ENCODE measurements at places on chromosomes 3 and 15.

DNA sequence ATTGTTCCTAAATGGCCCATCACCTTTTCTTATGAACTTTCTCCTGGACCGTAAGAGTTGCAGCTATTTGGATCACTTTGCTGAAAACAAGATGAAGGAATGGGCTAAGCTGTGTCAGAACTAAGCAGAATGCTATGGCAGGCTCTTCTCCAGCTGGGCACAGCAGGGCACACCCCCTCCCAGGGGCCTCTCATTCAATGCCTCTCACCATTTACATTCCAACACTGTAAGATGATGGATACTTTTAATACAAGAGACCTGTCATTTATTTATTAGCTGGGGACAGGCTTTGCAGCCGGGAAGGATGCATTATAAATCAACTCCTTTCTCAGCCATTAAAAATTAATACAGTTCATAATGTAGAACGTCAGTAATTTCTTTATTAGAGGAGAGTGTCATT, 240.1 kb downstream of the NTRK3 start:
- no peak for DNase-seq

- DNase-seq: peak; percentile 96
Measured at GRCh38 chr3:52046186-52046901, 10.0 kb downstream of the DUSP7 start.

DNA sequence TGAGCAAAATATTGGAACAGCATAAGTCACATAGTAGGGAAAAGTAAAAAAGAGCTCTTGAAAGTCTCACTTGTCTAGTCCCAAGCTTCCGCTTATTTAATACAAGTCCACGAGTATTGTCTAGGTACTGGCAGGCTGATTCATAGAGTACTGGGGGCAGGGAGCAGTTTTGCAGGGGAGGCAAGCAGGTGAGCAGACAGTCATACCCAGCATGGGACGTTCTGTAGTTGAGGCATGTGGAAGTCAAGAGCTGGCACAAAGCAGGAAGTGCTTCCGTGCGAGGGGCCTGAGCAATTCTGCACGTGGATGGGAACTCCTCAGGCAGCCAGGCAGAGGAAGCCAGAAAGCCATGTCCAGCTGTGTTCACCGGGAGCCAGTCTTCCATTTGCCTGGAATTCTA, 287.6 kb downstream of the EPHB1 start:
- no peak for DNase-seq

DNA sequence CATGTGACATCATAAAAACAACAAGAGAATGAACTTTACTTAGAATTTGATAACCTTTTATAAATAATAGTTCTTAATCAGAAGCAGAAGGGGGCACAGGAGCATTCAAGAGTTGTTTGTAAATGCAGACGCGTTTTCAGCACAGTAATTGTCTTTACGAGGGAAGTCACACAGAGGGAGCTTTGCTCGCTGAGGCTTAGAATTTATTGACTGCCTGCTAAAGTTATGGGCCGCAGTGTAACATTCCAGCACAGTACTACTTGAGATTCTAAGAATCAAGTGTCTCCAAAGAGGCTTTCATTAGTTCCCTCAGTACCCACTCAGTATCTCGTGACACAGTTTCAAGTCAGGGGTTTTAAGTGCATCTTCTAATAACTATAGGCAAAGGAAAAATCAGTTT, 288.7 kb downstream of the NR2F2 start:
- no peak for DNase-seq

GRCh38 chr3:147906285-147906684, 497.1 kb downstream of the ZIC1 start:
- no peak for DNase-seq

DNA sequence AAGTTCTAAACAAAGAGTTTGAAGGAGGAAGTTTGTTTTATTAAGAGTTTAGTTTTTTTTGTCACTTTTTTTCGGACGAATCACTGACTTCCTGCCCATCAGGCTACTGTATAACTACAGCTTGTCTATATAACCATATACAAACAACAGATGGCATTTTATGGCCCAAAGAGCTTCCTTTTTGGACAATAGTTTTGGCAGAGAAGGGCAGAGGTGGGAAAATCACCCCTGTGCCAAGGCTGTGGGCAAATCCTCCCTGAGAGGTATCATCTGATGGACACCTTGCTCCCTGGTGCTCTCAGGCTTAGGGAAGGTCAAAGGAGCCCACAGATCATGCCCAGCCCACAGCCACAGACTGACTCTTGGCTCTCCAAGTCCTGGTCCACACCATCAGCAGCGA, 113.4 kb downstream of the OXNAD1 start:
- DNase-seq: no peak

- DNase-seq: no peak
Measured at GRCh38 chr3:46892285-46893145, 15.0 kb downstream of the PTH1R start.

- DNase-seq: no peak
Measured at GRCh38 chr15:35090104-35090807, 5.2 kb upstream of the NANOGP8 start.

GRCh38 chr3:148922467-148922866, 57.4 kb downstream of the CPA3 start:
- no peak for DNase-seq

GRCh38 chr15:76328958-76329357, 7.6 kb upstream of the ISL2 start:
- no peak for DNase-seq

- DNase-seq: no peak
Measured at GRCh38 chr15:52730173-52730572, 51.0 kb upstream of the ATOSA start.

DNA sequence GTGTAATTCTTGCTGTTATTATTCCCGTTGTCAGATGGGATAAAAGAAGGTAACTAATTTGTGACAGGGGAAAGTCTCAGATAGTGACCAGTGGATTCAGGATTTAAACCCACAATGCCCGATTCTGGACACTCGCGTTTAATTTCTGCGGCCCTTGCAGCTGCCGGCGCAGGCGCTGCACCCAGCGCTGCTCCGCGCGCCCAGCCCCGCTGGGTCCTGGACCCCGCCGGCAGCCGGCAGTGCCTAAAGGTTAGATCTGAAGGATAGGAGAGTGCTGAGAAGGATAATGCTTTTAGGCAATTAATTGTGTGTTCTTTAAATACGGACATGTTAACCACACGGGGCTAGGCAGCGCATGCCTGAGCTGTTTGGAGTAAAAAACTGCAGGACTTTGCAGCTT, 3.6 kb upstream of the MKRN3 start:
- no peak for DNase-seq

DNA sequence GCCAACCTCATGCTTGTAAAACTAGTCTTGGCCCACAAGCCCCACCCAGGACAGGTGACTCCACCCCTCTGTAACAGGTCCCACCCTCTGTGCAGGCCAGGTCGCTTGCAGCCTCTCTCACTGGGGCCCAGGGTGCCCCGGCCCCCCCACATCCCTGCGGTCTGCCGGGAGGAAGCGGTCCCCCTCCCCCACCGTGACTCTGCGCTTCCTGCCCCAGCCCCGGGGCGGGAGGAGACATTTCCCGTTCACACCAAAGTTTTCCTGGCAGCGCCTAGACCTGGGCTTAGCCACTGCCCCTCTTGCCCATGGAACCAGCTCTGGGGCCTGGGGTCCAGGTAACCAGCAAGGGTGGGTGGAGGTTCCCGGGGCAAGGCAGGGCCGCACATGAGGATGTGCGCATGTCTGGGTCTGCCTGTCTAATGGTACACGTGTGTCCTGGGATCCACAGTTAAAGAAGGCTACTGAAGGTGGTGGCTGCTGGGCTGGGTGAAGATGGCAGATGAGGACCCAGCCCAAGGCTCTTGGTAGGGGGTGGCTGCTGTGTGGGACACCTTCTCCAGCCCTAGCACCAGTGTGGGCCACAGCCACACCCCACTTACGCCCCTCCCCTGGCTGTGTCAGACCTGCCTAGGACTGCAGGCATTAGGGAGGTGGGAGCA, 8.4 kb downstream of the NBEAL2 start:
- no peak for DNase-seq

DNA sequence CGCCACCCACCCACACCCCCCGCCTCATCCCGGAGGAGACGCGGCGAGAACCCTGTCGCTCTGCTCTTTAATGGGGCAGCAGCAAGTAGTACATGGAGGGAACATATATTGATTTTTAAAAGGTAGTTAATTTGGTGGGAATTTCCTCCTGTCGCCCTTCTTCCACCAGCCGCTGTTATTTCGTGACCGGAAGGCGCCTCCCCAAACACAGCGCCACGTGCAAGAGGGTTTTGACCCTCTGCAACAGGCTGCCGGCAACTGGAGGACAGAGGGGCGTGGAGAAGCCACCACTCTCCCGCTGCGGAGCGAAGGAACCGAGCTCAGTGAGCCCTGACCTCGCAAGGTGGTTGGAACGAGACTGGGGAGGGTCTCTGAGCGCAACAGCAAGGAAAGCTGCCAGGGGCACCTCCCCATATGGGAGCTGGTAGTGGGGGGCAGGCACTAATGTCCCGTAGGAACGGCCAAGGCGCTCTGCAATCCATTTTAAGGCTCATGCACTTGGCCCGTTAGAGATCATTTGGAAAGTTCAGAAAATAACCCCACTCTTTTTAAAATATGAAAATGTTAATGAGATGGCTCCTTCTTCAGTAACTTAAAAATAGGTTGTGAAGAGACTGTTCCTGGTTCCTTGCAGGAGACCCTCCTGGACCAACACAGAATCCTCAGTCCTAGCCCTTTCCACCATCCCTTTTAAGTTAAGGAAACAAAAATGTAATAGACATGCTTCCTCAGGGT, 4.3 kb downstream of the ONECUT1 start:
- DNase-seq: no peak

Data from amniotic stem cell (primary cell).